ENCODE measurements at places on chromosomes 13 and 19.

DNA sequence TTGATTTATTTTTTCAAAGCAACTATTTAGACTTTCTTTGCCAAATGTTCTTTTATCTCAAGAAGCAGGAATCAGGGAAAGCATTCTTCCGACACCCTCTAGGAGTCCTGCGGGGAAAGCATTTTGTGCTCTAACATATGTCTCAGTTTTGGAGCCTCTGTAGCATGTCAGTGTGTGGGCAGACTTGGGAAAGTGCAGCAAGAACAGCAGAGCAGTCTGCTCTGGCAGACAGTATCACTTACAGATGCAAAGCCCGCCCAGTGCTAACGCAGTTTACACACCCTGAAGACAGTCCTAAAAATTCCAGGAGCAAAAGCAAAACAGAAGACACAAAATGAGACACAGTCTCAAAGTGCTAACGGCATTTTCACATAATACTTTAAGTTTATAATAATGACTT lies 393.5 kb downstream of the KLF12 start:
- no peak for DNase-seq

DNA sequence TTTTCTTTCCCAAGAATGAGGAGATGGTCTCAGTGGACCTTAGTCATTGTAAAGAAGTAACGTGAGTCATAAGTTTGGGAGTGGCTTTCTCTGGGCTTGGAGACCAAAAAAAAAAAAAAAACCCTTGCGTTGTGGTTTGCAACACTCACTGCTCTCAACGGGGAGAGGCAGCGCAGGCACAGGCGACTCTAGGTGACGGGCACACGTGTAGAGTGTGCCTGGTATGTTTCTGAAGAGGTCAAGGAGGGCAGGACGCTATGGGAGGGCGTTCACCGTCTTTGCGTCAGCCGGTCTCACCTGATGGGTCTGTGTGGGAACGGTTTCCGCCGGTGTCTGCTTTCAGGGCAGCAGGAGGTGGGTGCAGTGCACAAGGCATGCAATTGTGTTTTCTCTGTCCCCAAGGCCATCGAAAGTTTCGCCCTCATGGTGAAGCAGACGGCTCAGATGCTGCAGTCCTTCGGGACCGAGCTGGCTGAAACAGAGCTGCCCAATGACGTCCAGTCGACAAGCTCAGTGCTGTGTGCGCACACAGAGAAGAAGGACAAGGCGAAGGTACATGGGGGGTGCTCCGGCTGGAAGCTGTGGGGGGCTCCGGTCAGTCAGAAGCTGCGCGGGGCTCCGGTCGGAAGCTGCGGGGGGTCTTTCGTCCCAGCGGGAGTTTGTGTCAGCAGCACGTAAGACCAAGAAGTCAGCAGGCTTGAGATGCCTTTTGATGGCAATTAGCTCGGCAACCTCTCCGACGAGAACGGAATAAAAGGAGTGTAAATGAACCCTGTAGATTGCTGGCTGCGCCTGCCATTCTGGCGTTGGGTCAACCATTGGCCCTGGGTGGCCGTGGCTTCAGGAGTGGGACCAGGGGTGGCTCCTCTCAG lies 40.8 kb upstream of the F7 start:
- no peak for DNase-seq

DNA sequence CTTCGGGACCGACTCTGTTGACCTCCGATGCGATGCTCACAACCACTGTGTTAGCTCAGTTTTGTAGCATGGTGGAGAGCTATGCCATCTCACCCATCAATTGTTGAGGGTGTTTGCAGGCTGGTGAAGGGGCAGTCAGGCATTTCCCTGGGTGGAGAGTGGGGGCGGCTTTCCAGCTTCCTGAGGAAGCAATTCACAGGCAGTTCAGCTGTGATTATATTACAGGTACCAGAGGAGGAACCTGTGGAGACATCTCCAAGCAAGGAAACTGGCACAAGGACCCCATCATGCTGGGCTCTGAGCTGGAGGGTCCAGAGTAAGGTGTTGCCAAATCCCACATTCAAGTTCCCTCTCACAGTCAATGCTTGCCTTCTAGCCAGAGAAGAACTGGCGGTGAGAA lies 166.0 kb upstream of the ZNF536 start:
- no peak for DNase-seq

DNA sequence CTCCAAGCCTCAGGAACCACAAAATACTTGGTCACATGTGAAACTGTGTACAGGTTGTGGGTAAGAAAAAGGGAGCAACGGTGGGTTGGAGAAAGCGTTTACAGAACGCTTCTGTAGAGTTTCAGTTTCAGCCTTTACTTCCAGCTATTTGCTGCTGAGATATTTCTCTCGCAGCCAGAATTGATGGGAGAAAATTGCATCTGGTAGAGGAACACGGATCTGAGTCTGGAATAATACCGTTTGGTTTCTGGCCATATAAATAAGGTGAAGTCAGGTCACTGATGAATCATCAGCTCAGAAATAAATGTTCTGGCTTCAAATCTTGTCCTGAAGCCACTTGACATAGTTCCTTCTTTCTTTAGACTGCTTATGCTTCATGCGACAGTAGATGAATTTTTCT lies 20.3 kb upstream of the RFC3 start:
- DNase-seq, result no peak

DNA sequence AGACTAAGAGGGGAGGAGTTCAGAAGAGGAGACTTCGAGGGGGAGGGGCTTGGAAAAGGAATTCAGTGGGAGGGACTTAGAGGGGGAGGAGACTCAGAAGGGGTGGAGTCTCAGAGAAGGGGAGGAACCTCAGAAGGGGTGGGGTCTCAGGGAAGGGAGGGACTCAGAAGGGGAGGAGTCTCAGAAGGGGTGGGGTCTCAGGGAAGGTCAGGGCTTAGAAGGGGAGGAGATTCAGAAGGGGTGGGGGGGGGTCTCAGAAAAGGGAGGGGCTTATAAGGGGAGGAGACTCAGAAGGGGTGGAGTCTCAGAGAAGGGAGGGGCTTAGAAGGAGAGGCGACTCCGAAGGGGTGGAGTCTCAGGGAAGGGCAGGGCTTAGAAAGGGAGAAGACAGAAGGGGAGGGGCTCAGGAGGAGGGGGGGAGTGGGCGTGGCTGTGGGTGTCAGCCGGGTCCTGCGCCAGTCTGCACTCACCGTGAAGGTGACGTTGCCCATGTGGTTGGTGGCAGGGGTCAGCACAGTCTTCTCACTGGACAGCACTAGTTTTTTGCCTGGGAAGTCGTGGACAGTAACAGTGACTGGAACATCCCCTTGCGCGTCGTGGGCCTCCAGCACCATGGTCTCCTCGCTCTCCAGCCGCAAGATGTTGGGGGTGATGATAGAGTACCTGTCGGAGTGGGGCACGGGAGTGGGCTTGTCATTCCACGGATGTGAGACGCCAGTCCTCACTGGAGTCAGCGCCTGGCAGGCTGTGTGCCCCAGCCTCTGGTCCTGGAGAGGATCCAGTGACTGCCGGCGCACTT lies 1.5 kb downstream of the C3 start:
- no peak for DNase-seq

- no peak for DNase-seq
These were observed 15.2 kb upstream of the N4BP2L1 start for GRCh38 chr13:32443111-32443510.
